ENCODE measurements at places on chromosomes 7 and 10.
A peak's percentile ranks its signal among the peaks of the same experiment; 100 is the strongest.

DNA sequence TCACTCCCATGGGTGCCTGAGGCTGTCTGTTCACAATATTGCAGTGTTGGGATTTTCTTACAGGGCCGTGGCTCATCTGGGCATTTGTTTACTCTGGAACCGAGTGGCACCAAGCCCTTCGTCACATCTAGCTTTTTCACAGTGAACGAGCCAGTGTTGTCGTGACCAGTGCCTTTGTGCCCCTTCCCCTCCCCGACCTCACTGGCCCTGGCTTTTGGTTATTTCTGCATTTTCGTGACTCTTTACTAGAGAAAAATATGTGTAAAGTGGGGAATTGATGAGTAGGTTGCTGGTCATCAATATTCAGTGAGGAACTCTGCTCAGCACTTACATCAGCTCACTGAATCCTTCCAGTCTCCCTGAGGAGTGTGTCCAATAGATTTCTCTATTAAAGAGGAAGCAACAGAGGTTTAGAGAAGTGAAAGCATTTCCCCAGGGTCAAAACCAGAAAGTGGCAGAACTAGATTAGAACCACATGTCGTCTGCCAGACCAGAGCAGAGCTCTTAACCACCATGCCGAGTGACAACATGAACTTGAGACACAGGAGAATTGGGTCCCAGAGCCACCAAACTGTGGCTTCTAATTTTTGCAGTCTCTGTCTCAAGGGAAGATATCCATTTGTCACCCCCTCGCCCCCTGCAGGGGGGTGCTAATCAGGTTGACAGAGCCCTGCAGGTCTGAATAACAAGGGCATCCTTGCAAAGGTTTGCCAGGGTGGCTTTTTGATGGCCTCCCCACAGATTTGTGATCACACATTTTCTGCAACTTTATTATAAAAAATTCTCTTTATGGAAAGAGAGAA lies 125.3 kb downstream of the CHN2 start:
- DNase-seq, result no peak

- no peak for DNase-seq
These were observed 236.9 kb downstream of the PRKG1 start for GRCh38 chr10:51311228-51311627.

GRCh38 chr10:104057717-104058116 lies 28.0 kb downstream of the COL17A1 start:
- no peak for DNase-seq

DNA sequence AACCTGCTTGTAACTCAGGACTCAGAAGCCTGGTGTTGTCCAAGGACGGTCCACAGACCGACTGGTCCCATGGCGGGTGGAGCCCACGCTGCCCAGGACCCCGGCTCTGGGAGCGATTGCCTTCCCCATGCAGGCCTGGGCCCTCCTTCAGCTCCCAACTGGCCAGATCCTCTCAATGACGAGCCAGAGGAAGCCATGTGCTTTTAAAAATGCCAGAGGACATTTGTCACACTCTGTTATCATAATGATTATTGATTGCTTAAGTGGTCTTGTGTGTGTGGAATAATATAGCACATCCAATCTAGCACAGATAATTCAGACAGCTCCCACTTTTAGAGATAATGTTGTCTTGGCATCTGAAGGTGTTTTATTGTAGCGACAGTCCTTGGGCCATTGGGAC lies 22.6 kb upstream of the OGDHL start:
- no peak for DNase-seq

DNA sequence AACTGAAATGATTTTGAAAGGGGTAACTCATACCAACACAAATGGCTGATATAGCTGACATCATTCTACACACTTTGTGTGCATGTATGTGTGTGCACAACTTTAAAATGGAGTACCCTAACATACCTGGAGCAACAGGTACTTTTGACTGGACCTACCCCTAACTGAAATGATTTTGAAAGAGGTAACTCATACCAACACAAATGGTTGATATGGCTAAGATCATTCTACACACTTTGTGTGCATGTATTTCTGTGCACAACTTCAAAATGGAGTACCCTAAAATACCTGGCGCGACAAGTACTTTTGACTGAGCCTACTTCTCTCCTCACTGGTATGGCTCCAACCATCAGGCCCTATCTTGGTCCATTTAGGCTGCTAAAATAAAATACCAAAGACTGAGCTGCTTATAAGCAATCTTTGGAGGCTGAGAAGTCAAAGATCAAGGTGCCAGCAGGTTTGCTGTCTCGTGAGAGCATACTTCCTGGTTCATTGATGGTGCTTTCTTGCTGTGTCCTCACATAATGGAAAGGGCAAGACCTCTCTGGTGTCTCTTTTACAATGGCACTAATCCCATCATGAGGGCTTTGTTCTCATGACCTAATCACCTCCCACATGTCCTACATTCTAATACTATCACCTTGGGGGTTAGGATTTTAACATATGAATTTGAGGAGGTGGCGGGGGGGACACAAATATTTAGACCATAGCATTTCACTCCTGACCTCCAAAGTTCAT lies 173.3 kb downstream of the CFTR start:
- DNase-seq, result no peak

DNA sequence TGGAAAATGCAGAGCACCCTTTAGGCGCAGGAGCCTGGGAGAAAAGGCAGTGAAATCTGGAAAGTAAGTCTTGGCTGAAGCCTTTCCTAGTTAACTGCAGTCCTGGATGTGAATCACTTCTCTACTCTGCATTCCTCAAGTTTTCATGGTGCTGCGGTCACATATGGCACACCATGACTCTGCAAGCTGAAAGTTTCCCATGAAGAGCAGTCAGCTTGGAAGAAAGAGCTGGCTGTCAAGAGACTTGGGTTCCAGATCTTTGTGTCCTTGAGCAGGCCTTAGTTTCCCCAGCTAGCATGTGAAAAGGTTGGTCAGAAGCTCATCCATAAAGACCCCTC lies 548.3 kb downstream of the SORCS3 start:
- no peak for DNase-seq

DNA sequence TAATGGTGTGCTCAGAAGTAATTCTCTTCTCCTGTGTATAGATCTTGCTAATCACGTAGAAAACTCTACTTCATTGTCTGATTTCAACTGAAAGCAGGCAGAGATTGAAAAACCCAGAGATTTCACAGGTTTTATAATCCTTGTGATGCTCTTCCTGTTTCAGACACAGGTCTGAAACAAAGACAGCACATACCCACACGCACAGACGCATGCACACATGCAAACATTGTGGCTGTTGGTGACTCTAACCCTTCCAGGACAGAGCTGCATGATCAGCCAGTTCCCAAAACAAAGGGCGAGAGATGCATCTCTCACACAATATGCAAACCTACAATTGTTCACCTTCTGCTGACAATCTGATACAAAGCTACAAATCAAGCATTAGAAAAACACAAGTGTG lies 11.1 kb upstream of the TFEC start:
- DNase-seq, result no peak

DNA sequence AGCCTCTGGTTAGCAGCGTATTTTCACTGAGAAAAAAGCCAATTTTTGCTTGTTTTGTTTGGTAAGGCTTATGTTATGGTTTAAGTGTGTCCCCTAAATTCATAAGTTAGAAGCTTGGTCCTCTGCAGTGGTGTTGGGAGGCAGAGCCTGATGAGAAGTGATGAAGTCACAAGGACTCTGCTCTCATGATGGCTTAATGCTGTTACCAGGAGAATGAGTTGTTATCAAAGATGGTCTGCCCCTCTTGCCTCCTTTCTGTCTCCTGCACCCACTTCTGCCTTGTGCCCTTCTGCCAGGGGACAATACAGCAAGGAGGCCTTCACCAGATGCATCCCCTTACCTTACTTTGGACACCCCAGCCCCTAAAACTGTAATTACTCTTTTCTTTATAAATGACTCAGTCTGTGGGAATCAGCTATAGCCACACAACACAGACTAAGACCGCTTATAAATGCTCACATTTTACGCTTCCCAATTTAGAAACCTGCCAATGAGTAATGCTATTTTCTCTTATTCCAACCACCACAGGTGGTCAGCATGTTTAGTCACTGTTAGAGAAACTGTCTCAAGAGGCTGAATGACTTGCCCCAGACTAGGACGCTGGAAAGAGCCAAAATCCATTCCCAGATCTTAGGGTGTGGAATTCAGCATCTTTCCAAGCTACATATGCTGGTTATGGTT lies 6.1 kb upstream of the PKD1L1 start:
- no peak for DNase-seq

GRCh38 chr10:75432176-75432575 lies 752 bp downstream of the LRMDA start:
- DNase-seq, result peak; percentile 19

DNA sequence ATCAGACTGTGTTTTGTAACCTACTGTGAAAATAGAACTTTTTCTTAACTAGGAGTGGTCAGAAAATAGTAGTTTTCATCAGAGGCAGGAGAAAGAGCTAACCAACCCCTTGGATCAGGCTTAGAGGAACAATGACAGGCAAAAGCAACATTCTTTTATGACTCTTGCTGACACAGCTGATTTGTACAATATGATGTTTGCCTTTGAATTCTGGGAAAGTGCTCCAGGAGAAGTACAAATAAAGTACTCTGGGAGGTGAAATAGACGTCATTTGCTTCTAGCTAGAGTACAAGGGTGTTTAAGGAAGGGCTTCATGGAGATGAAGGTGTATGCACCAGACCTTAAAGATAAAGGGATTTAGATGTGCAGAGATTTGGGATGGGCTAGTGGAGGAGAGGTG lies 75.1 kb upstream of the KIAA1217 start:
- no peak for DNase-seq

GRCh38 chr7:152668975-152669374 lies 7.0 kb downstream of the XRCC2 start:
- DNase-seq, result no peak

DNA sequence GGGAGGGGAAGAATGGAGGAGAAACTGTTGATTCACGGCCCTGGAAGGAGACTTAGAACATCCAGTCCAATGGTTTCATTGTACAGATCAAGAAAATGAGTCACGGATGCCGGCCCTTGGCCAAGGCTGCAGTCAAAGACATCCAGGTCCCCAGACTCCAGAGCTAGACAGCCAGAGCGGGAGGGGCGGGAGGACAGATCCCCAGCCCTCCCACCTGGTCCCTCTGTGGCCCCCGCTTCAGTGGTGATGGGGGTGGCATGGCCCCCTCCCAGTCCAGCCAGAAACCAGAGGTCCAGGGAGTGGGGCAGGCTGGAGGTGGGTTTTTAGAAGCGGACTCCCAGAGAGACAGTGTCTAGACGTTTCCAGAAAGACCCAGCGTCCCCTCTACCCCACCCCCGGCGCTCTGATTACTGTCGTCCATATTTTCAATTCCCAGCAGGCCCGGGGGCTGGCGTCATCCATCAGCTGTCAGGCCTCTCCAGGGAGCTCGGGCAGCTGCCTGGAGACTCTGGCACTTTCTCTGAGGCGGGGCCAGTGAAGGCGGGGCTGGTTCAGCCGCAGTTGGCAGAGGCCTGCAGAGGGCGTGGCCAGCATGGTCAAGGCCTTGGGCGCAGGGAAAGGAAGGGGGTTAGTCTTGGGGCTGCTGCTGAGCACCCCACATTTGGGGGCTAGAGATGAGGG lies 8.0 kb upstream of the HSPB1 start:
- no peak for DNase-seq

DNA sequence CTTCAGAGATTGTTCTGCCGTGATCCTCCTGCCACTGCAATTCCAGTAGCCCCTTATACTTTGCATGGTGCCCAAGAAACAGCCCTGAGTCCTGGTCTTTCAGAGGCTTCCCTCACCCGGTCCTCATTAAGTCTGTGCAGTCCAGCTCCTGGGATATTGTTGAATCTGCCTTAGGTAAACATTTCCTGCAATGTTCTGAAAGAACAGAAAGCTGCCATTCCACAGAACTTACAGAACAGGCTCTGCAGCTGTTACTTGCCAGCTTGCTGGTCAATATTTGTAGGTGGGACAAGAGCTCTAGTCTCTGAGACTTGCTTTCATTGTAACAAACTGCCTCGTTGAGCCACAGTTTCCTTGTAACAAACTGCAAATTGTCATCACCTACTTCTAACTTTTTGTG lies 115.0 kb upstream of the KIF5B start:
- no peak for DNase-seq

Measured in activated effector memory CD4-positive, alpha-beta T cell treated with anti-CD3 and anti-CD28 coated beads, Interleukin-2, amount 50 U/mL, for 16 hours (primary cell).